ENCODE measurements at places on chromosomes 4 and X.

DNA sequence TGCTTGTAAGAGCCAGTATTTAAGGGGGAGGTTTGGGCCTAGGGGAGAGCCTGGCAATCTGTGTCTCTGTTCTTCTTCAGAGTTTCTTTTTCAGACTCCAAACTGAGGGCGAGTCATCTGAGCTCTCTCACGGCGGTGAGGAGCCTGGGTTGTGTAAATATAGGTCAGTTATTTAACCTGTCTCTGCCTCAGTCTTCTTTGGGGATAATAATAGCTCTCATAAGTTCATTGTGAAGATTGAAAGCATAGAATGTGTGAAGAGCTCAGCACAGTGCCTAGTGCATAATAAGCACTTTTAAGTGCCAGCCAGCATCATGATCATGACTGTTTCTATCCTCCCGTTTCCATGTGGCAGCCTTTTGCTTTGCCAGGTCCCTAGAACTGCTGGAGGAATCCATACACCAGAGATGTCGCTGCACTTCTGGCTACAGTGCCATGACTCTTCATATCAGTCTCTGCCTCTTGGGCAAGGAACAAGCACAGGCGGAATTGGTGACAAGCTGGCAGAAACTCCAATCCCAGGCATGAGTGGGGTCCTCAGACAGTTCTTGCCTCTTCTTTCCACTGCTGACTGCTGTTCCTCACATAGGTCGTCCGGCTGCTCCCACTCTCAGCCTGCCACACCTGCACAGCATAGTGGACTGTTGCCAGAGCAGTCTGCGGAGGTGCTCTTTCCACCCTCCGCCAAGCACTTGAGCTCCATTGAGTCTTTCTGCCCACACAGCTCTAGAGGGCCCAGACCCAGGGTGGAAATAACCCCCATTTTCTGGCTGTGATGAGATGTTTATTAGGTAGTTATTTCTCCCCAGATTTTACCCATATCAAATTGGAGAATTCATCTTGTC, 103.7 kb upstream of the MAML3 start:
- no peak for DNase-seq

DNA sequence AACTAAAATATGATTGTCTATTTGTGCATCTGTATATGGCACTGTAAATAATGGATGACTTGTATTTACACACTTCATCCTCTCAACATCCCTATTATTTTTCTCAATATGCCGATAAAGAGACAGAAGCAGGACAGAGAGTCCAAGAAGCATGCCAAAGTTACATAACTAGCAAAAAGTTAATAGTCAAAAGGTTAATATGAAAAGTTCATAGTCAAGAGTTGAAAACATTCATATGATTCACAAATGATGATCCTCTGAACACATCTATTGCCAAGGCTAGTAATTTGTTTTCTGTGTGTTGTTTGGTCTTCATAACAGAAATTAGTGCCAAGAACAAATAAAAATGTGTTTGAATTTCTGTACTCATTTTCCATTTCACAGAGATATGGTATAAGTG, 231.0 kb downstream of the ADAMTS3 start:
- DNase-seq, result no peak

DNA sequence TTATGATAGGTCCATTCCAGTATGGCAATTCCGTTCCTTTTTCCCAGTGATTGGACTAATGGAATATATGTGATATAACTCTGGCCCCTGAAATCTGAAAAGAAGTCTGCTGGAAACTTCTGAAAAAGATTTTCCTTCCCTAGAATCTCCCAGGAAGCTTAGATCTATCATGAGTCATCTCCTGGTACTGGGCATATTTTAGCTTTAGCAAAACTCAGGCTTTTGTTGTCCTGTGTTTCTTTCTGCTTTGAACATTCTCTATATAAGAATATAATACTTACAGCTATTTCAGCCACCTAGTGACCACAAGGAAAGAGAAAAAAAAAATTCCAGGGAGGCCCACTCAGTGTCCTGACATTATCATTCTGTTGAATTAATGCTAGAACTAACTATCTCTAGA, 597.2 kb upstream of the GRIA3 start:
- DNase-seq, result no peak

- DNase-seq, result no peak
These were observed 35.1 kb upstream of the GEMIN8 start for GRCh38 chrX:14064626-14065432.

GRCh38 chr4:89369581-89369980, 62.0 kb upstream of the GPRIN3 start:
- no peak for DNase-seq

GRCh38 chrX:148871422-148872160, 371.2 kb downstream of the AFF2 start:
- DNase-seq, result no peak

GRCh38 chr4:187744911-187745310, 250.7 kb upstream of the ZFP42 start:
- DNase-seq, result no peak
